Stimulated activated CD4-positive, alpha-beta T cell treated with anti-CD3 and anti-CD28 coated beads, Interleukin-12 subunit alpha, Interleukin-12 subunit beta, amount 100 ng/mL, for 48 hours (primary cell): ENCODE measurements at places on chromosomes 2 and 18.

DNA sequence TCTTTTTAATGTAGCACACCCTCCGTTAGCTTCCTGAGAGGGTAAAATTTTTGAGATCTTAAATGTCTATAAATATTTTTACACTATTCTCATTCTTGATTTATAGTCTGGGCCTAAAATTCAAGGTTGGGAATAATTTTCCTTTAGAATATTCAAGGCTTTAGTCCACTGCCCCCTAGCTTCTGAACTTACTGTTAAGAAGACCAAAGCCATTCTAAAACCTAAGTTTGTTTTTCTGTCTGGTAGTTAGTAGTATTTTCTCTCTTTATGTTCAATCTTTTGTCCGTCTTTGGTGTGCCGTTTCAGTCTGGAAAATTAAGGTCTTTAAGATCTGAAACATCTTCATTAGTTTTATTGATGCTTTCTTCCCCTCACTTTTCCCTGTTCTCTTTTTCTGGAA is 14.5 kb downstream of the OSBPL6 start:
- no peak for DNase-seq

- no peak for DNase-seq
Observed at GRCh38 chr2:229257985-229258384, 13.1 kb downstream of the PID1 start.

GRCh38 chr2:23135481-23136100 is 249.4 kb upstream of the KLHL29 start:
- no peak for DNase-seq

DNA sequence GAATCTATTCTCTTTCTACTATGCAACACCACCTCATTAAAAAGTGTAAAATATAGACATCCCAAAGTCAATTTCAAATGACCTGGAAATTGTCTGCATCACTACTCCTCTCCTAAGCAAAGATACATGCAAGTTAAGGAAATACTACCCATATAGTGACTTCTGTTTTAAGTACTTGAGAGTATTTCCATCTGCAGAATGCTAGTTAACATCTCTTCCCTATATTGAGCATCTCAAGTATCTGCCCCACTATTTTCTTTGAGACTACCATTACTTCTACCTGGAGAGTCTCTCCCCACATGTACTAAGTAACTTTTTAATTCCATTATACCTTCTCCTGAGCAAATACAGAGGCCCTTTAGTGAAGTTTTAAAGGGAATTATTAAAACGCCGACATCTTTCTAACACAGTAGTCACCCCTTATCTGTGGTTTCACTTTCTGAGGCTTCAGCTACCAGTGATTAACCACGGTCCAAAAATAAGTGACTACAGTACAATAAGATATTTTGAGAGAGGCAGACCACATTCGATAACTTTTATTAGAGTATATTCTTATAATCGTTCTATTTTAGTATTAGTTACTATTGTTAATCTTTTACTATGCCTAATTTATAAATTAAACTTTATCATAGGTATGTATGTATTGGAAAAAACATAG is 21.8 kb downstream of the CWC22 start:
- no peak for DNase-seq

DNA sequence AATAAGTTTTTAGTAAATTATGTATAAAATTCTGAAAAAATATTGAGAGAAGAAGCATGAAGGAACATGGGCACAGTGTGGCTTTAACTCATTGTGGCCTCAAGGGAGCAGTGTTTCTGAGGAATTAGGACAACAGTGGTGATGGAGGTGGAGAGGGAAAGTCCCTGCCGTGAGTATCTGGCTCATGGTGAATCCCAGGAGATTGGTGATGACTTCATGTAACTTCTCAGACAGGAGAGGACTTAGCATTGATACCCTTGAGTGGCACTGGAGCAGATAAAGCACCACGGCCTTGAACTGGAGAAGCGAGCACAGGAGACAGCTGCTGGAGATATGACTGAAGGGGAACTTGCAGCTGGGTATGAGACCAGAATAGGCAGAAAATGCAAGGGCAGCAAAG is 35.0 kb upstream of the LRP1B start:
- DNase-seq, result no peak

DNA sequence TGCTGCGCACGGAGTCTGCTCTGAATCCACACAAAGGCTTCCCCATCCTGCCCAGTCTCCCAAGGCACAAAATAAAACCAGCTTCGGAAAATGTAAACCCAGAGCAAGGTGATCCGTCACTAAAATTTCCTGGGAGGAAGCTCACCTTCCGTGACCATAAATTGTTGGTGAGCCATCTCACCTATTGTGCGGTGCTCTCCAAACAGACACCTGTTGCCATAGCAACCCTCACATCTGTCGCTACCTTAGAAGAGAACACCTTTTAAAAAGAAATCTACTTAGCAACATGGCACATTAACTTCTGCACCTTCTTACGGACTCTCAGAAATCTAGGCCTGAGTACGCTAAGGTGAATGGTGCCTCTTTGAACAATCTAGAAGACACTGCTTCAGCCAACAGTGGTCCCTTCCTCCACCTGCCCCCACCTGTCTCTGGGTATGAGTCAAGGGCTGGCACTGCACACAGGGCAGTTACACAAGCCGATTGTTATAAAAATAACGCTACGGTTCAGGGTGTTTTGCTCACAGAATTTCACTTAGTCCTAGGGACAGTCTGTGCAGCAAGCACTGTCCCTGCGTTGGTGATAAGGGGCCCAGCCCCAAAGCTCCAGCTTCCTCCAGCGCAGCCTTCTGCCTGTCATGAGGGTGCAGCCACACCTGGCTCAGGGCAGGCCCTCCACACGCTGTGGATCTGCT is 114.9 kb upstream of the ID2 start:
- no peak for DNase-seq
